CD4-positive, alpha-beta memory T cell (primary cell): ENCODE measurements at places on chromosomes 4 and X. TPM values are rescaled to one million over a fixed set of nuclear protein-coding genes. Genes with fewer than 3 reads are reported as not detected.

MUC7 gene
- total RNA-seq = not detected

DNA sequence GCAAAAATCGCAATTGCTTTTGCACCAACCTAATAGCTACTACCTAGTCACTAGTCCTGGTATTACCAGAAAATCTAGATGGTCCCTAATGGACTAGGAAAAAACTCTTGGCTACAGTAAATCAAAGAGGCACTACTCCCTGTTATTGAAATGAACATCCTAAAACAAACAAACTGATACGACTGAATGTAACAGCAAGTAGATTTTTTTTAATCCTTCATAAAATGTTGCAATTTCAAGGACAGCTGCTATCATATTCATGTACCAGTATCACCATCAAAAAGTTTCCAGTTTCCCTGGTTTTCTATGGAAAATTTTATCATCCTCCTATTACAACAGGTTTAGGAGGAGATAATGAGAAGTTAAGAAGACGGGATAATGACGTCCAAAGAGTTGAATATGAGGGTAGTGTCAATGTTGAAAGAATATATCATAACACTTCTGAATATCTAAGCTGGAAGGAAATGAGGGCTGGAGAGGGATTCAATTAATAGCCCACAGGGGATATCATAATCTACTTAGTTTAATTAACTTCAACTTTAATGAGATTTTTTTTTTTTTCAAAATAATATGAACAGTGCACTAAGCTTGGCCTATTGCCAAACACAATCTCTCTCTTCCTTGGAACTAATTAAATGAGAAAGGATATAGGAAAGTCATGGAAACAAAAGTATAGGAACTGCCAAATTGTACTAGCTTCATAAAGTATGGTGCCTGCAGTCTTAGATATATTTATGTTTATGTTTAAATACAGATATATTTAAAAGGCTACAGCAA lies 94.8 kb upstream of the SMIM10 start:
- no peak for DNase-seq

PRRG3 gene
- not detected for total RNA-seq

MGARP gene
- total RNA-seq = 0.23 TPM

DUX4 gene
- not detected for total RNA-seq

DNA sequence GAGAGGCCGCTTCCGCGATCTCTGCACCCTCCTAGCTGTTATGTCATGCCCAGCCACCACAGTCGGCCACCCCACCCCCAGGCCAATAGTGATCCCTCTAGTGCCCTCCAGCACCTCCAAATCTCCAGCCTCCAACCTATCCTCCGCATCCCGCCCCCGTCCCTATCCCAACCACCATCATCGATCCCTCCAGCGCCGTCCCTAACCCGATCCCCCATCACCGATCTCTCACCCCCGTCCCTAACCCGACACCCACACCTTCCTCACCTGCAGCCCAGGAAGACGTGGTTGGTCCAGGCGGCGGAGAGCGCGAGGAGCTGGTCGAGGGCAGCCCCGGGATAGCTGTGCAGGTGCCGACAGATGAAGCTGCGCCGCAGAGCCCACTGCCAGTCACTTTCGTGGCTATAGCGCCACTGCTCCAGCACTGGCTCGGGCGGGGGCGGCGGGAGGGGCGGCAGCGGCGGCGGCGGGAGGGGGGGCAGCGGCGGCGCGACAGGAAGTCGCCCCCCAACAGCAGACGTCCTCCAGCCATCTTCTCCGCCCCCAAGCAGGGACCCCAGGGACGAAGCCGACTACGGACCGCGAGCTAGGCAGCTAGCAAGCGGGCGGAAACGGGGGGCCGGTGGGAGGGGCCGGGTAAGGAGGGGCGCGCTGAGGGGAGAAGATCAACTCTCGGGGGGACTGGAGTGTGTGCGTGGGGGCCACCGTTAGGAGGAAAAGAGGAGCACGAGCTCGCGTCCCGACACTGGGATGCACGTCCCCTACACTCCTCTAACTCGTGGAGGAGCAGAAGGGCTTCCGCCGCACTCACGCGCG lies 552 bp downstream of the NKRF start:
- peak; percentile 41 for DNase-seq

GRCh38 chrX:154420402-154420756 lies 8.1 kb upstream of the ATP6AP1 start:
- DNase-seq = no peak

- DNase-seq = peak; percentile 36
Measured at GRCh38 chrX:44344687-44345086, 1.2 kb upstream of the EFHC2 start.

GRCh38 chrX:5976332-5976731 lies 252.3 kb downstream of the NLGN4X start:
- no peak for DNase-seq

DNA sequence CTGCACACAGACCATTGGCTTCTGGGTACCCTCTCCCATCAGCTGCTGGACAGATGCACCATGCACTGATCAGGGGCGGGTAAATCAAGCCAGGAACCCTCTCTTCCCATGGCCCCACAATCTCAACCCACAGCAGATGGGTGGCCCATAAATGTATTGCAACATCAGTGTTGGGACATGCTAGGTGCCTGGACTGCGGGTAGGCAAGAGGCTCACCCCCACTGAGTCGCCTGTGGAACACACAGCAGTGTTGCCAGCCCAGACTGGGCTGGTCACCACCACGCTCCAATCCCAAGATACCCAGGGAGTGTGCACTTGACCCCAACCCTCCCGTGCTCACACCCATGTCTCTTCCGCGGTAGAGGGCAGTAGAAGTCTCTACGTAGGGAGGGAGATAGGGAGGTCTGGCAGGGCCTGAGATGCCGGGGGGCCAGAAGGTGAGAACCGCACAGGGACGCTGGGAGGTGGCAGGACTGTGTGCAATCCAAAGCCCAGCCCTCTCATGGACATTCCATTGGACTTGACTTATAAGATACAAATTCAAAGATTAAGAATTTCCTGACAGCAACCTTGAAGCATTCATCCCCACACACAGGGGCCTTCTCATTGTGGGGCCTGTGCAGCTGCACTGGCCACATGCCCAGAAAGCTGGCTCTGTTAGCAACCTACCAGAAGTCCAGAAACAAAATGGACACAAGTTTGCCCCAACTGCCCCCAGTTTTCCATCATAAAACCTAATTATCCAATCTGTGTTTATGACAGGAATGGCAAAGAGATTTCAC lies 183.7 kb downstream of the NSUN7 start:
- no peak for DNase-seq

- DNase-seq = peak; percentile 53
Measured at GRCh38 chr4:74308215-74308614, at the start of gene EPGN. Gene EPGN, plus strand, starts transcription at chr4:74308470. Its CDS starts 64 bp downstream, at chr4:74308534.

DNA sequence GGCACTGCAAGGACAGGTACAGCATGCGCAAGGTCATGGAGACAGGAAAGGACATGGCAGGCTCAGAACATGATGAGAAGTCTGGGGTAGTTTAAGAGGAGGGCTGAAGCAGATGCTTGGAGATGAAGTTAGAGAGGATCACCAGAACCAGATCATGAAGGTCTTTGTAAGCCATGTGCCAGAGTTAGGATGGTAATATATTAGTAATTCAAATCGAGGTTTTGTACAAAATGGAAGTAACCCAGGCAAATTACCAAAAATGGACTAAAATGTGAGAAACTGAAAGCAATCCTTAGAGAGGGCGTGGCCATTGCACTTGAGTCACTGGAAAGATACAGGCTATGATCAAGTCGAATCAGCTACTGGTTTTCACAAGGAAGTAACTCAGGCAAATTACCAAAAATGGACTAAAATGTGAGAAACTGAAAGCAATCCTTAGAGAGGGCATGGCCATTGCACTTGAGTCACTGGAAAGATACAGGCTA lies 13.5 kb downstream of the RXFP1 start:
- no peak for DNase-seq

- DNase-seq = no peak
Measured at GRCh38 chr4:174713821-174714220, 115.2 kb downstream of the GLRA3 start.

GRCh38 chr4:168667921-168668320 lies 171.1 kb downstream of the PALLD start:
- DNase-seq = no peak

DNA sequence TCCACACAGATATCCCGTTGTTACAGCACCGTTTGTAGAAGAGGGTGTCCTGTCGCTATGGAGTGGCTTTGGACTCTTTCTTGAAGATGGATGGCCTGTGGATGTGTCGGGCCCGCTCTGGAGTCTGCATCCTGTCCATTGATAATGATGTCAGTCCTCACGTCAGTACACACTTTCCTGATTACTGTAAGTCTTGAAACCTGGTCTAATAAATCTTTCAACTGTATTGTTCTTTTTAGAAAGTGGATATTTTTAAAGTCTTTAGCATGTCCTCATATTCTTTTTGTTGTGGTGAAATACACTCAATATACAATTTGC lies 14.9 kb downstream of the MSANTD1 start:
- no peak for DNase-seq

- no peak for DNase-seq
Measured at GRCh38 chr4:107838861-107839565, 14.3 kb downstream of the SGMS2 start.

SERTM2 gene
- not detected for total RNA-seq

GRCh38 chr4:20676501-20677197 lies 23.6 kb upstream of the PACRGL start:
- DNase-seq = no peak

DNA sequence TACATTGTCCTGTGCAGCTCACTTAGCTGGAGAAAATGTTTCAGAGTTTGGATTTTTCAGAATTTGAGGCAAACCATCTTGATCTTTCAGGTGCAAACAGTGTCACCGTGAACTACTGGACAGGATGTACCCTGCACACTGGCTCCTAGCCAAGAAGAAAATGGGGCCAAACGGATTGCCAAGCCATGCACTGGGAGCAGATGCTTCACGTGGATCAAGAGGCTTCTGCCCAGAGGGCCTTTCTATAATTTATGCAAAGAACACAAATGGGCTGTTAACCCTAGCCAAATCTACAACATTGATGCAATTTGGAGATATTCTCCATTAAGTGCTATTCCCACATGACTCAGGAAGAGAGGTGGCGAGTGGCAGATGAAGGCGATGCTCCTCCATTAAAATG lies 46.9 kb upstream of the ATP8A1 start:
- DNase-seq = no peak

DNA sequence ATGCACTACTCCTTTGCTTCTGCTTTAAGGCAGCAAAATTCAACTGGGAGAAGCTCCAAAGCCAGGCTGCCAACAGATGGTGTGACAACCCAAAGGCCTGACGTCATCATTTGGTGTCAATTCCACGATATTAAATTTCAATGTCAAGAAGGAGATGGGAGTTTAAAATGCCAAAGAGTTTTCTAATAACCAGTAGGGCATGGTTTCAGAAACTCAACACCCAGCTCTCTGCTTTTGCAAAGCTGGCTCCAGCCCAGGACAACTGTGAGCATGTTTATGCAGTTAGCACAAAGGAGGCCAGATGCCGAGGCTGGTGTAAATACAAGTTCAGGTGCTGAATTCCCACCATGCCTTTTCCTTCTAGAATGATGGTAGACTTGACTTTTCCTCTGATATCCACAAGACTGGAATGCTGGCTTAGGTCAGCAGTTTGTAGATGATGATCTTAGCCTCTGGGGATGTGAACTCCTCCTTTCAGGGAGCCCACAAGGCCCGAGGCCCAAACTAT lies 67.3 kb downstream of the AFAP1 start:
- DNase-seq = no peak

SPACA5 gene
- not detected for total RNA-seq

DNA sequence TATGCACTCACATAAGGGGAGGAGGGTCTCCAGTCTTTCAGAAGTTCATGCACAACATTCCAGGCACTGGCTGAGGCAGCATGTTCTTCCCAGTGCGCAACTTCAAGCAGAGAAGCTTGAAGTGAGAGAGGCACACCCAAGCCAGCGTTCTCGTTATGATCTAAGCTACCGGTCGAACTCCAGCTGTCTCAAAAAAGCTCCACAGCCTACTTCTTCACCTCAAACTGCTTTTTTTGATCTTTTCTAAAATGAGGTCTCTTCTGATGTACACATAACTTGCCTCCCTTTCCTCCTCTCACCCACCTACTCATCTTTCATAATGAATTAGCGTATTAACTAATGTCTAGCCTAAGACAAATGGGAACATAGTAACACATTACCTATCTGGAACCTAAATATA lies 25.3 kb downstream of the GPC4 start:
- DNase-seq = no peak

- no peak for DNase-seq
Measured at GRCh38 chr4:85039526-85039925, 73.0 kb upstream of the WDFY3 start.

GRCh38 chr4:112377171-112377570 lies 80.0 kb downstream of the ALPK1 start:
- no peak for DNase-seq

- DNase-seq = no peak
Measured at GRCh38 chr4:184599492-184600135, 49.6 kb downstream of the CASP3 start.

AFM gene
- total RNA-seq = not detected

FHIP1A gene
- total RNA-seq = 3.2 TPM

- DNase-seq = no peak
Measured at GRCh38 chrX:71225009-71225408, 2.0 kb downstream of the GJB1 start.

- DNase-seq = no peak
Measured at GRCh38 chrX:110004731-110005369, 1.9 kb downstream of the TMEM164 start.

CT45A1 gene
- total RNA-seq = not detected

CEP135 gene
- total RNA-seq = 32.5 TPM

DNA sequence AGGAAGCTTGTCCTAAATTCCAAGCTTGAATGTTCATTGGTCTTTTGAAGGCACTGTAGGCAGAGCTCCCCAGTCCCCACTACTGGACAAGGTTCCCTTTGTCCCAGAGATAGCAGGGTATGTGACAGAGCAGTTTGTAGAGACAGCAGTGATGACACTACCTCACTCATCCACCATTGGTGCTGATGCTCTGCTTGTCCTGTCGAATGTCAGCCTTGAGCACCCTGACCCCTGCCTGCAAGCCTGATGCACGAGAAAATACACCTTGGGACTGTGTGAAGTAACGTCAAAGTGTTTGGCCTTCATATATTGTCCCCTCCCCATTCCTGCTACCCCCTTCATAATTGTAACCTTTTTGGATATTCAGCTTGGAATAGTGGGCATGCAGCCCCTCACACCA lies 188.9 kb upstream of the EOLA2 start:
- DNase-seq = no peak

- no peak for DNase-seq
Measured at GRCh38 chr4:73021634-73022033, 47.9 kb downstream of the COX18 start.

GRCh38 chr4:64870558-64870957 lies 461.3 kb upstream of the TECRL start:
- no peak for DNase-seq

DNA sequence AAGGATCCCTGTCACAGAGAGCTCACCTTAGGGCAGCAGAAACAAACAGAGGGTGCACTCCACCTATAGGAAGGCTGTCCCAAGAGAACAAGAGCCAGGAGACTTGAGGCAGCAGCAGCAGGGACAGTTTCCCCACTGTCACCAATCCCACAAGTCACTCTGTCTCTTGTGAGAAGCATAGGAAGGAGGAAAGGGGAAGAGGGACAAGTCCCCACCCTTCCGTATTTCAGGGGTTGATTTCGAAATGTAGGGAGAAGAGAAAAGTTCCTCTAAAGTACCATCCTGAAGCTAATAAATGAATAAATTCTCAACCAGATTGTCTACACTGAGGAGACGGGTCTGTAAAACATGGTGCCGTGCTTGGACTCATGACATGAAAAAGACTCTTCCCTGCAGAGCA lies 9.5 kb upstream of the TLR8 start:
- DNase-seq = no peak

EFHC2 gene
- 0.94 TPM for total RNA-seq
